ENCODE measurements at places on chromosomes 1 and 21.
A peak's percentile ranks its signal among the peaks of the same experiment; 100 is the strongest.

DNA sequence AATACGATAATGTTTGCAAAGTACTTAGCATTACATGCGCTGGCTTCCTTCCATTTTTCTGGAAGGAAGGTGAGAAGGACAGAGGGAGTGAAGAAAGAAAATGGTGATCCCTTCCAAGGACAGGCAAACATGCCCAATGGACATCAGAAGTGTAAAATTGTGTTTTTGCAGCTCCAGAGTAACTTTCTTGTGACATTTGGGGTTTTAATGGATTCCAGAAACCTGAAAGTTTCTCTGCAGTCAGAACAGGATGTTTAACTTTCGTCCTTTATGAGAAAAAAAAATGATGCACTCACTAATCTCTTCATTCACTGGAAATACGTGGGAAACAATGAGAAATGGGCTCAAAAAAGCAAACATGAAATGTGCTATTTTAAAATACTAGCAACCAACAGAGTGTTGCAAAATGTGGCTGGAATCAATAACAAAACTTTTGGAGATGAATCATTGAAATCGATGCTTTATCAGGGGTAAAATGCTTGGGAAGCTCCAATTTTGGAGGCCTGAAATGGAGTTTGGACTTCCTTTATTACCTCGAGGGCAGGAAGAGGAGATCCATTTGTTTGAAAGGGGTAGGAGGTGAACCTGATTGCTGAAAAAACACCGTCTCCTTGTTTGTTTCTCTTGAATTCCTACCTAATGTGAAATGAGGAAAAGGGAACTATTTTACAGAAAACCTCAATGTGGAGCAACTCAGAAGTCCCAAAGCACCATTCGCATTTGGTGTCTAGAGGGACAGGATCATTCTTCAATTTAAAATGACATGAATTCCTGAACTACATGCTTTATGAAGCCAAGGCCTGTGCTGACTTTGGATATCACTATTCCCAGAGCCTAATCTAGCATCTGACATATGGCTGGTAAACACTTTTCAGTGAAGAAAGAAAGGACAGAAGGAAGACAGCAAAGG lies 129.5 kb downstream of the TRABD2B start:
- DNase-seq = no peak

DNA sequence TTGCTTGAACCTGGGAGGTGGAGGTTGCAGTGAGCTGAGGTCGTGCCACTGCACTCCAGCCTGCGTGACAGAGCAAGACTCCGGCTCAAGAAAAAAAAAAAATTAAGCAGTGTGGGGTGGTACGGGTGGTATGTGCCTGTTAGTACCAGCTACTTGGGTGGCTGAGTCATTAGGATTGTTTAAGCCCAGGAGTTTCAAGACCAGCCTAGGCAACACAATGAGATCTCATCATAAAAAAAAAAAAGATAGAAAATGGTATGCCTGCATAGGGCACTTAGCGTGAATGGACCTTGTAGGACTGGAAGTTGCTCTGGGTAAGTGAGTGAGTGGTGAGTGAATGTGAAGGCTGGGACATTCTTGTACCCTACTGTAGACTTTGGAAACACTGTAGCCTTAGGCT lies 37.0 kb downstream of the TBCE start:
- DNase-seq = peak; percentile 71

- no peak for DNase-seq
Observed at GRCh38 chr1:153741986-153742385, 14.1 kb downstream of the INTS3 start.

- peak; percentile 9 for DNase-seq
Observed at GRCh38 chr1:112172294-112172882, 182.9 kb upstream of the KCND3 start.

GRCh38 chr1:113018911-113019310 lies 54.1 kb upstream of the LRIG2 start:
- no peak for DNase-seq

GRCh38 chr1:98792123-98792522 lies 130.6 kb downstream of the SNX7 start:
- DNase-seq = no peak

GRCh38 chr1:19400192-19400611 lies 85.1 kb downstream of the CAPZB start:
- DNase-seq = no peak

DNA sequence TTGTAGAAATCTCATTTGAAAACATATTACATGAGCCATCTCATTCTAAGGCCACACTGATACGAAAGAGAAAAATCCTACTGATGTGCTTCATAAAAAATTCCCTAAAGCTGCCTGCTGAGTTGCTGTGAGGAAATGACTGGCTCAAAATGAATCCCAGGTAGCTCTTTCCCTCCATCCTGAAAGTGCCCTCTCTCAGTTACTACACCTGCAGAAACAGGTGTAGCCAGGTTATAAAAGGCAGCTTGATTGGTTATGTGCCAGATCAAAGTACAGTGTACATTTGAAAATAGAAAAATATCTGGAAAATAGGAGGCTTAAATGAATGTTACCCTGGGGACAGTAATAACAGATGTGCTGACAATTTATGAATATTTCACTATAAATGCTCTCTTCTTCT lies 833.4 kb upstream of the ADGRL4 start:
- no peak for DNase-seq

DNA sequence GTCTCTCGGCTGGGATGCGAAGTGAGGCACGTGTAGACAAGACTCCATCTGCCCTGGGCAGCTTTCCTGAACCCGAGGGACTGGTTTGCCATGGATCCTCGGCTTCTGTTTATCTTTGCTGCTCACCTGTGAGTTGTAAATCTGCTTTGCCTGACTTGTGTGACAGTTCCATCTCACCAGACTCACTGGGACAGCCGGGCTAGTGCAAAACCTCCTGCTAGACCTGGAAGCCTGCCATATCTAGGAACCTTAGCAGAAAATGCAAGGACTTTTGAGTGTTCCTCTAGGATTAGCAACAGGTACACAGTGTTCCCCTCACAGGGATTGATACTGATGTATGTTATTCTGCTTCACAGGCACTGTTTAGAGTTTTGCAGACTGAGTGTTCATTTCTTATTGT lies 218.6 kb downstream of the URB2 start:
- no peak for DNase-seq

DNA sequence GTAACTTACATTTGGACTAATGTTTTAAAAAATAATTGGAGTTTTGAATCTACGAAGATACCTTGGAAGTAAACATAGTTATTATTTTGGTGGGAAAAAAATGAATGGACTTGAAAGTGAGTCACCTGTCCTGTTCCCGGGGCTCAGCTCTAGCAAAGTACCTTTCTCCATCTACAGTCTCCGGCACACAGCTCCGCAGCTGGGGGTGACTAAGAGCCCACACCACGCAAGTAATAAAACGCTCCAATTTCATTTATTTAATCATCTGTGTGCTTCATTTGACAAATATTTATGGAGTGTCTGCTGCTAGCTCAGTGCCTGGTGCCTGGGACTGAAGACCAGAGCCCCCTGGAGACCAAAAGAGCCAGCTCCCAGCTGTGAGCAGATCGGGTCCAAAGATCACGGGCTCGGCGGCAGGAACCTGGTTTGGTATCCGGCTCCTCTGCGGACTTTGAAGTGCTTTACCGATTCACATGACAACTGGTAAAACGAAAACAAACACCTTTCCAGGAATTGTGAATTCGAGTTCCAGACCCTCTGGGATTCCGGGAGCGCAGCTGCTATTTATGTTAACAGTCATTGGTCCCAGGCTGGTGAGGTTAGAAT lies 1.7 kb upstream of the RIPK4 start:
- peak; percentile 64 for DNase-seq

DNA sequence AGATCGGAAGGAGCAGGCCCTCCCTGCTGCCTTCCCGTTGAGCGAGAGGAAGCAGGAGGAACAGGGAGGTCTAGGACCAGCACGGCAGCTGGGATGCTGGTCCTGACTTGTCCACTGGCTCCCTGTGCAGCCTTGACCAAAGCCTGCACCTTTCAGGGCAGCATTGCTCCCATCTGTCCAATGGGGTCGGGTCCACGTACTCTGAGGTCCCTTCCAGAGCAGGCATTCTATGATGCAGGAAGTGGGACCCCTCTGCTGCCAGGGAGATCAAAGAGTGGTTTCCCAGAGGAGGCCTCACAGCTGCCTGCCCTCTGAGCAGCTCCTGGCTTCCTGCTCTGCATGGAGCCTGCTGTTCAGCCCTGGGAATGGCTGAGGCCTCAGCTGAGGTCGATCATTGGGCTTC lies 21.7 kb upstream of the ZNF362 start:
- DNase-seq = no peak
